ENCODE measurements at places on chromosomes 2 and 18.

GRCh38 chr2:150595803-150596470 lies 108.5 kb upstream of the RND3 start:
- no peak for DNase-seq

DNA sequence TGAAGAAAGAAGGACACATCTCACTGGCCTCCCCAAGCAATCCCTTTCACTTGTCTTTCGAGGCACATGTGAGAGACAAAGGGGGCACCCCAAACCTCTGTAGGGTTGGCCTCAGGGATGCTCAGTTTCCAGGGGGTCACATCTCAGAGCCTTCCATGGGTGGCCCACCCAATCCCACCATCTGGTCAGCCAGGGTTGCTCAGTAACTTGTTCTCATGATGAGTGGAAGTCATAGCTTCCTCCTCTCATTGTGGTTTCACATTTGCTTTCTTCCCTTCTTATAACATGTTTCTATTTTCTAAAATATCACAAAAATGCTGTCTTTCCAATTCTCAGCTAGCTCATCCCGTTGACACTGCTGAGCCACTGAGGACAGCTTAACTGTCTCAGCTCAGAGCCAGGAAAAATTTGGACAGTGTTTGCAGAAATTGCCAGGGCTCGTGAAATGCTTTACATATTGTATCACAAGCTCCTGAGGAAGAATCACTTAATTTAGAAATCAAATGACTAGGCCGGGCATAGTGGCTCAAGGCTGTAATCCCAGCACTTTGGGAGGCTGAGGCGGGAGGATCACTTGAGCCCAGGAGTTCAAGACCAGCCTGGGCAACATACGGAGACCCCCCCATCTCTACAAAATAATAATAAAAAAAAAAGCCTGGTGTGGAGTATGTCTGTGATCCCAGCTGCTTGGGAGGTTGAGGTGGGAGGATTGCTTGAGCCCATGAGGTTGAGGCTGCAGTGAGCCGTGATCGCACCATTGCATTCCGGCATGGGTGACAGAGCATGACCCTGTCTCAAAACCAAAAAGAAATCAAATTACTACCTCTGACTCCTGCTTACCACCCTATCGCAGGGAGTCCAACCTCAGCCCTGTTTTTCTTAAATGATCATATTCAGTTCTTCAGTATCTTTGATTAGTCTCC lies 129.3 kb downstream of the PRKCE start:
- no peak for DNase-seq

DNA sequence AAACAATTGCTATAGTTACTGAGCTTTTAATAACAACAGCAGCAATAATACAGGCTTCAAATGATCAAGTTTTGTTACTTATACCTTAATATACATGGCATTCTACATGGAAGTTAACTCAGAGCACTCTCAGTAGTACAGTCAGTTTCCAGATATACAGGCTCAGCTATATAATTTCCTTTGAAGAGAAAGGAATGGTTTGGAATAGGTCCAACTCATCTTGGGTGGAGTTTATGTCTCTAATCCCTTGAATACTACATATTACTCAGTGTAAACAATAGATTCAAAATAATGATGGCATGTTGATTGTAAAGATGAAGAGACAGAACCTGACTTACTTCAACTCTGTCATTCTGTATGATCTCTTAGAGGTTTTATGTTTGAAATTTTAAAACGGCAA lies 174.9 kb downstream of the EPHA4 start:
- no peak for DNase-seq

DNA sequence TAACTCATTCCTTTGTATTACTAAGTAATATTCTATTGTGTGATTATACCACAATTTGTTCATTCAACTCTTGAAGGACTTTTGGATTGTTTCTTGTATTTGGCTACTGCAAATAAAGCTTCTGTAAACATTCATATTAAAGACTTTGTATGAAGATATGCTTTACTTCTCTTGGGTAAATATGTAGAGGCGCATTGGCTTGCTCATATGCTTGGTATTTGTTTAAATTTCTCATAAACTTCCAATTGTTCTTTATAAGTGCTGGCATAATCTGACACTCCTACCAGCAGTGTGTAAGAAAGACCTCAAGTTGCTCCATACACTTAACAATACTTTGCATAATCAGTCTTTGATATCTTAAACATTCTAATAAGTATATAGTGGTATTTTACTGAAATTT lies 792.8 kb upstream of the LRRTM1 start:
- no peak for DNase-seq

DNA sequence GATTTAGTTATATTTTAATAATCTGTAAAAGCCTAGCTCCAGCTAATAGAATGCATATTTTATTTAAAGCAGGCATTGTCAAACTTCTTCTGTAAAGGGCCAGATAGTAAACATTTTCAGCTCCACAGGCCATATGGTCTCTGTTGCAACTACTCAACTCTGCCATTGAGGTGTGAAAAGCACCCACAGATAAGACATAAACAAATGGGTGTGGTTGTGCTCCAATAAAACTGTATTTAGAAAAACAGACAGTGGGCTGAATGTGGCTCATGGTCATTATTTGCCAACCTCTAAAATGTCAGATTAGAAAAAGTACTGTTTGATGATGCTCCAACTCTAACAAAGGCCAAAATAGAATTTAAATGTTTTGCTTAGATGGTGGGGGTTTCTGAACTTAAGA lies 519.9 kb downstream of the RNF144A start:
- no peak for DNase-seq

- DNase-seq: no peak
Observed at GRCh38 chr18:59705145-59705544, 7.9 kb upstream of the CCBE1 start.

DNA sequence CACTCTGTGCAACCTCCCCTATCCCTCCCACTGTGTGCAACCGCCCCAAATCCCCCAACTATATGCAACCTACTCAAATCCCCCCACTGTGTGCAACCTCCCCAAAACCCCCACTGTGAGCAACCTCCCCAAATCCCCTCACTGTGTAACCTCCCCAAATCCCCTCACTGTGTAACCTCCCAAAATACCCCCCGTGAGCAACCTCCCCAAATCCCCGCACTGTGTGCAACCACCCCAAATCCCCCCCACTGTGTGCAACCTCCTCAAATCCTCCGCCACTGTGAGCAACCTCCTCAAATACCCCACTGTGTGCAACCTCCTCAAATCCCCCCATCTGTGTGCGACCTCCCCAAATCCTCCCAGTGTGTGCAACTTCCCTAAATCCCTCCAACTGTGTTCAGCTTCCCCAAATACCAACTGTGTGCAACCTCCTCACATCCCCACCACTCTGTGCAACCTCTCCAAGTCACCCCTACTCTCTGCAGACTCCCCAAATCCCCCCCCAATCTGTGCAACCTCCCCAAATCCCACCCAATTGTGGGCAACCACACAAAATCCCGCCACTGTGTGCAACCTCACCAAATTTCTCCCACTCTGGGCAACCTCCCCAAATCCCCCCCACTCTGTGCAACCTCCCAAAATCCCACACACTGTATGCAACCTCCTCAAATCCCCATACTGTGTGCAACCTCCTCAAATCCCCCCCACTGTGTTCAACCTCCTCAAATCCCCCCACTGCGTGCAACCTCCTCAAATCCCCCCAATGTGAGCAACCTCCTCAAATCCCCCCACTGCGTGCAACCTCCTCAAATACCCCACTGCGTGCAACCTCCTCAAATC lies 114.1 kb downstream of the TPO start:
- no peak for DNase-seq

DNA sequence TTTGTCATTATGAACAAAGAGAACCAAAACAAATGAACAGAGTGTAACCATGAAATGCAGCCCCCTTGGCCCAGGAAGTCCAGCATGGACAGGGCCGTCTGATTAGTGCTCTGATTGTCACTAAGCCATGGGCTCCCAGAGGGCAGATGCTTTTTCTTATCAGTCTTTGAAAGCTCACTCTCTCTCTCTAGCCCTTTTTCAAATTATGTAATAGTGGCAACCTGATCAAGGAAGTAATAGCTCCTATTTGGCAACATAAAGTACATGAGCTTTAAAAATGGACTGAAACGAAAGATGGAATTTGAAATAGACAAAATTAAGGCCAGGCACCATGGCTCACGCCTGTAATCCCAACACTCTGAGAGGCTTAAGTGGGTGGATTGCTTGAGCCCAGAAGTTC lies 32.4 kb upstream of the EPG5 start:
- DNase-seq: no peak

DNA sequence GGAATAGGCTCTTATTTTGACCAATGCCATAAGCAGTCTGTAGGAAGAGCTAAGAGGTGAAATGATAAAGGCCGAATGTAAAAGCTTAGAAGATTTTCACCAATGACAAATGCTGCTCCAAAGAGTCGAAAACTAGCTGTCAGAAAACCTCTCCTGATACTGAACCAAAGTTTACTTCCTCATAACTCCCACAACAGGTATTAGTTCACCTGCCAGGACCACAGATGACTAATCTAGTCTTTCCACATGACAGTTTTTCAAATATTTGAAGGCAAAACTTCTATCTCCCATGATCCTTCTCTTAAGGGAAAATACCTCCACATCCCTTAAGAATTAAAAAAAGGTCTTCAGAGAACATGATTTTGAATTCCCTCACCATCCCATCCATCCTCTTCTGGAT lies 473.2 kb upstream of the SPHKAP start:
- no peak for DNase-seq

DNA sequence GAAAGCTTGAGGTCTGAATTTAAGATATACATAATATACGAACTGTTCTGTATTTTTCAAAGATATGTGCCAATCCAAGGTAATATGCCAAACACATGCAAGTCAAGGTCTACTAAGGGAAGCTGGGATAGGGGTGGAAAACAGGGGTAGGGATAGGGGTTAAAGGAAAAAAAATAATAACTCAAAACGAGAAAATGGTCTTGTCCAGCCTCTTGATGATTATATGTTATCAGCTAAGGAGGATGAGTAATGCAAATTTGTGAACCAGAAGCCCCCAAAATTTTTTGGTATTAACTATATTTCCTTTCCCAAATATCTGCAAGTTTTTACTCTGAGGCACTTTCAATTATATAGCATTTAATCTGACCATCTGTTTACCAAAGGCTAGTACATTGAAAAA lies 219.3 kb downstream of the ZEB2 start:
- DNase-seq: no peak

DNA sequence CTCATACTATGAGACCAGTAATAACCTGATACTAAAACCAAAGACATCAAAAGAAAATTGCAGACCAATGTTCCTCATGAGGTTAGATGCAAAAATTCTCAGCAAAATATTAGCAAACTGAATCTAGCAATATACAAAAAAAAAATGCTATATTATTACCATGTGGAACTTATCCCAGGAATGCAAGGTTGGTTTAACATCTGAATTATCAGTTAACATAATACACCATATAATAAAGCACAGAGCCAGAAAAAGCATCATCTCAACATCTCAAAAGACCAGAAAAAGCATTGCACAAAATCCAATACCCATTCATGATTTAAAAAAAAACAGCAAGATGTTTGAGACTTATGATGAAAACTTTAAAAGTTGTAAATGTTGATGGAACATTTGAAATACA lies 8.3 kb upstream of the ZCCHC2 start:
- DNase-seq: no peak

DNA sequence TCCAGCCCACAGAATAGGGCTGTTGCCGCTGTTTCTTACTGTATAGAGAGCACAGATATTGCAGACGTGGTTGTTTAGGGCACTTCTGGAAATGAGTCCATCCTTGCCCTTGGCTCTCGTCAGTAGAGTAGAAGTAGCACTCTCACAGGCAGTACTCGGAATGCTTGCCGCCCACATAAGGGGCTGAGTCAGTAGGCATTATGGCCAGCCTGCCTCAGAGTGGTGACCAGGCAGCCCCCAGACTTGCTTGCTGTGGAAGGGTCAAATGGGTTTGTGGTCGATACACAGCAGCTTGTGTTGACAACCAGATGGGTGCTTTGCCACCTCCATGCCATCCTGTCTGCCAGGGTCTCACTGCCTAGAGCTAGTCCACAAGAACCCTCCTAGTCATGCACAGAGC lies 38.7 kb downstream of the PLEKHB2 start:
- DNase-seq: no peak

- DNase-seq: no peak
Observed at GRCh38 chr18:22505141-22505591, 87.5 kb upstream of the CTAGE1 start.

DNA sequence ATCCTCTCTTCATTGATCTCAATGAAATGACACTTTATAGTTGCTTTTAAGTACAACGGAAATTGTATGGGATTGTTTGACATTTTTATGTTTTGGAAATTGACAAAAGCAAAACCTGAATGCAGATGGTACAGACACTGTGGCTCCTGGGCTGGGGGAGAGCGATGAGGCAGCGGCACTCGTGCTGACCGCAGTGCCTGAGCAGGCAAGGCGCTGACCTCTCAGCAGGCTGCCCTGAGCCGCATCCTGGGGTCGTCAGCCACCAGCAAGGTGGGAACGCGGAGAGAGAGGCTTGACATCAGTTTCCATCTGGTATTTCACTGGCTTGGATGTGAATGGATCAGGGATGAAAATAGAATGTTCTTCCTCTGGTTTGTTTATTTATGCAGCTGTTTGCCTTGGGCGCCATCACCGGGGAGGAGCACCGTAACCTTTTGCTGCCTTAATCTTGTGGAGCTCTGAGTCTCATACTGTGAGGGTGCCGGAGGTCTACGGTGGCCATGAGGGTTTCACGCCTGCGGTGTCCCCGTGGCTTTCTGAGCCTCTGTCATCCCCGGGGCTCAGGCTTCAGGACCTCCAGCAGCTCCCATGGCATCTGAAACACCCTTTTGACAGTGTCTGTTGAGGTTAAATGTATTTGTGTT lies 94.8 kb upstream of the TPO start:
- DNase-seq: no peak

DNA sequence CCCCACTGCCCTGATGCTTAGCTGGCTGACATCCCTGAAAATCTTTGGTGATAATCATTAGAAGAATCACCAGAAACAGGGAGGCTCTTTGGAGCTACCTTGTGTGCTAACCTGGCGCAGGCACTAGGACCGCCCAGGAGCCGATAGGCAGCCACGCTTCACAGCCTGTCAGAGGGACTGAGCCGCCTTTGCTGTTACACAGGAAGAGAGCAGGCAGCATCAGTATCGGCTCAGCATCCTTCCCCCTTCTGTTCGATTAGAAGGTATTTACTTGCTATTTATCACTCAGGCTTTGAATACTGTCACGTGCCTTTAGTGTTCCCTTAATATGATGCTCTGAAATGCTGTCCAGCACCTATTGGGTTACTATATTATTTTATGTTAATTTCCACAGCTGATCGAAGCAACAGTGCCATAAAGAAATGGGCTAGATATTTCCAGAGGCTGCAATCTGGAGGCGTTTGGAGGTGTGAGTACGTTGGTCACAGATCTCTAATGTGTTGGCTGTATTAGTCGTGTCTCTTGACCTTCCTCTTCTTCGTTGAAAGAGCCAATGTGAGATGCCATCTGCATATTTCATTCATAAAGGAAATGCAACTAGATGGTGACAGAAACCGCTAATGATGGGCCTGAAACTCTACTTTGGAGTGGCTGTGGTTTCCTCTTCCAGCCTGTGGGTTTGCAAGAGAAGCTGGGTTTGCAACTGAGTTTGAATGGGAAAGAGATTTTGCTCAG lies 110.4 kb upstream of the RAB27B start:
- peak; percentile 68 for DNase-seq

GRCh38 chr2:240507060-240507777 lies 50.6 kb downstream of the ANKMY1 start:
- peak; percentile 38 for DNase-seq

All from islet precursor cell (in vitro differentiated cells).